ENCODE measurements at places on chromosomes 3 and 15.

DNA sequence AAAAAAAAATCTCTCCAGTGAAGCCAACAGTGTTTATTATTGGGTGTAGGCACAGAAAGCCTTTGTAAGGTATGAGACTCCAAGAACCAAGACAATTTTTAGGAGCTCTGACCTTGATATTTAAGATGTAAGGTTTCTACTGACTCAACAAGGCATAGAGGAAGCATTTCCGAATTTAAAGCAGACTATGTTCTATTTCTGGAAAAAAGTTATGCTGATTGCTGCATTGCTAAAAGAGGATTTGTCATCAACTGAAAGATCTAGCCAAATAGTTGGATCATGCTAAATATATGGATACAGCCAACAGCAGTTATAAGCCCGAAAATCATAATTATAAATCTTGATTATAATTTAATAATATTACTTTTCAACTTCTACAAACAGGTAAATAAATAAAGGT lies 53.3 kb upstream of the MELTF start:
- DNase-seq: no peak

- no peak for DNase-seq
Observed at GRCh38 chr3:124257336-124257864, 265.5 kb upstream of the ROPN1 start.

DNA sequence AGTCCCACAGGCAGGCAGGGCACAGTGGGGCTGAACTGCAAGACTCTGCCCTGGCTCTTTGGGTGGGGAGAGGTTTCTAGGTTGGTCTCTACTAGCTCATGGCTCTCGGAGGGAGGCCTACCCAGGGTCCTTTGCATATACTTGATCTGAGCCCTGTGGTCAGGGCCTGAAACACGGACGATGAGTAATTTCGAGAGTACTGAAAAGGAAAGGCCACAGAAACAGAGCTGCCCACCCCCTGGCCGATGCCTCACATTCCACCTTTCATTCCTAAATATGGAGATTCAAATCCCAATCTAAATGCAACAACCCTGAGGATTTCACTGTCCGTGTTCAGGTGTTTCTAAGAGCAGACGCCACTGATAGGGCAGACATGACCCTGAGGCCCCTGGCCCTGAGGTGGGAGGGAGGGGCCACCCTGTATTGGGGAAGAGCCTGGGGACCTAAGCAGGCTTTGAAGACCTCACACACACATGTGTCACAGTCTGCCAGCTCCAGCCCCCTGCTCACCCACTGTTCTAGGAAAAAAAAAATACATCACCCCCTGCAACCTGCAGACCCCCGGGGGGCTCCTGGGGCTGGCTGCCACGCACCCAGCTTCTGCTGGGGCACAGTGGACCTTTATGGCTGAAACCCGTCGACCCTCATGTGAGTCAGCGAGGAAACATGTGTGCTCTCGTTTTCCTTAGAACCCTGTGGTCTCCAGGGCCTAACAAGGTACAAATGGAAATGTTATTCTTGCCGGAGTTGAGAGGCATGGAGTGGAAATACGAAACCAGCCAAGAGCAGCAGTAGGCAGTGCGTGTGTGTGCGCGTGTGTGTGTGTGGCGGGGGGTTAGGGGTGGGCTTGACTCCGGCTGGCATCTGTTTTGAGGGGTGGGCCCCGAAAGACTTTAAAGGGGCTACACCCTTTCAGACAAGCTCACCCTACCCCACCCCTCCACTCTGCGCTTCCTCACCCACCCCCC lies 112.7 kb downstream of the CHSY1 start:
- DNase-seq: no peak

DNA sequence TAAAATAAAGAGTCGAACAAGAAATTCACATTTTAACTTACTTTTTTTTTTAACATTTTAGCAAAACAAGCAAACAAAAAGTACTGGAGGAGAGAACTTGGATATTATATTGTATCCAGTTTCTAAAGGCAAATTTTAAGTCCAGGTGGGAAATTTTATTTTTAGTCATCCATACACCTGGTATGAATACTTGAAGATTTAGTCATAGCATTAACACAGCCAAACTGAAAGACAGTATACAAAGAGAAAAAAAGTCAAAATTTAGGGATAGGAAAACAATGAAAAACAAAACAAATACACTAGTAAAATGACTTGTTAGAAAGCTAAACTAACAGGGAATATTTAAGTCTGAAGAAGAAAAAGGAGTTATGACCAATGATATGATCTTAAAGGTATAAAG lies 69.1 kb downstream of the PROS1 start:
- no peak for DNase-seq

- no peak for DNase-seq
Observed at GRCh38 chr3:120623727-120624093, 27.6 kb downstream of the NDUFB4 start.

GRCh38 chr3:32909999-32910398 lies 41.4 kb upstream of the CCR4 start:
- DNase-seq: no peak

GRCh38 chr3:97862582-97862981 lies 40.8 kb downstream of the CRYBG3 start:
- DNase-seq: no peak

DNA sequence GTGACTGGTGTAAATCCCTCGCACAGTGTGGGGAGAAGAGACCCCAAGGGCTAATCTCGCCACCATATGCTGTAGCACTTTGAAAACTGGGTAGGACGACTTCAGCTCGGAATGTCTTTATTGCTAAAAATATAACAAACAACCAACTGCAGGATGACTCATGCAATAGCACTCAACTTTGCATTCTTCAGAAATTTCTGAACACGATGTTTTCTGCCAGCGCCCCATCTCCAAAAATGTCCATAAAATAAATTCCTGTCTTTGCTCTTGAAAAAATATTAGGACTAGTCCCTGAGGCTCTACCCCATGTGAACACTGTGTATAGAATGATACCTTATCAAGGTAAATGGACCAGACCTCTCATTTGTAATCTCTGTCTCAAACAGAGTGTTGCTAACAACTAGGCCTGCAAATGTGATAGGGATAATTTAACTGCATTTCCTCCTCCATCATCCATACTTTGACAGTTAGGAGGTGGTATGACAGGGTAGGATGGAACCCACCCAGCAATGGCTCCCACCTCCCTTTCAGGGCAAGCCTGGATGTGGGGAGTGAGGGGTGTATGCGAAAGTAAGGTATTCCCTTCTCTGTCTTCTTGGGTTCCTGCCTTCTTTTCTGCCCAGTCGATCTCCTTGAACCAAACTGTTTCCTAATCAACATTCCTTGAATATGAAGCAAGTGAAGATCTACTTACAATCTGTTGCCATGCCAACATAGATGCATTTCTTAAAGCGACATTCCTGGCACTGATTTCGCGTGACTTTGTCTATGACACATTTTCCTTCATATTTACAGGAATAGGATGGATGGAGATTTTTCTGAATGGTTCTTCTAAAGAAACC lies 201.1 kb downstream of the NR1D2 start:
- no peak for DNase-seq

- DNase-seq: no peak
Observed at GRCh38 chr3:122364490-122364889, 18.5 kb downstream of the MIX23 start.

GRCh38 chr3:28542351-28542750 lies 193.7 kb upstream of the AZI2 start:
- DNase-seq: no peak

DNA sequence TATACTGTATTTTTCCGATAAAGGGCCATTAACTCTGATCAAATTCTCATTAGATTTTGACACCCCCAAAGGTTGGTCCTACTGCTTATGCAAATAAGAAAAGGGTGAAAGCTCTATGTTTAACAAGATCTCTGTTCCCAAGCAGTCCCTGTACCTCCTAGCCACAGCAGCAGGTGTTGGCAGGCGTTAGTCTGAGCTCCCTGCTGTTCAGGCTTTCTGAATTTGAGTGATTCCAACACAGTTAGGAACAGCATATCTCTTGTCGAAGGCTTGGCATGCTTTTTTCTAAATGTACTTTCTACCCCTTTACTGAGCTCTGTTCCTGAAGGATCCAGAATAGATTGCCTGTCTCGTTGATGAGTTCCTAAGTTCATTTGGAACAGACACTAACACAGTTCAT lies 42.3 kb downstream of the MITF start:
- DNase-seq: no peak

DNA sequence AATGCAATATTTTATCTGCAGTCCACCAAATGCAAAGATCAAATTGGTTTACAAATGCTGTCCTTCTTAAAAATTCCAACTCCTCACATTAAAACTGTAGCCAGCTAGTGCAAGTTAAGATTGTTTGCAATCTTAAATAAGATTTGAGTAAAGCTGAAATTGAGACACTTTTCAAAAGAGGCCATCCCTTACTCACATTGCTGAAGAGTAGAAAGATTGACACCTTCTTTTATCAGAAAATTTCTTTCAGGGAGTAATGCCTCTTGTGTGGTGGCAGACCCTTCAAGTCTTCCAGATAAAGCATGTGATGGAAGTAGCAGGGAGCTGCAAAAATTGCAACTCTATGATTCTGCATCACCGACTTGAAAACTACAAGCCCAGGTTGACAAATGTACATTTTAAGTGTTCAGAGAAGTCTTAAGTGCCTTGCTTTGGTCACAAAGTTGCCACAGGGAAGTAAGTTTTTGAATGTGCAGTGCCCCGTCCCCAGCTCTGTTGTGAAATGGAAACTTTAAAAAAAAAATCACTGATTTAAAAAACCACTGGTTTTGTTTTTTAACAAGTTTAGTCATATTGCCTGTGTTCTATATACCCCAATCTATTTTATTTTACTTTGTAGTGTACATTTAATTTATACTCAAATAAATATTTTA lies 12.6 kb downstream of the CD86 start:
- DNase-seq: peak; percentile 56

GRCh38 chr3:98902351-98902740 lies 851 bp upstream of the DCBLD2 start:
- no peak for DNase-seq

GRCh38 chr3:51538115-51538458 lies 432 bp upstream of the RAD54L2 start:
- DNase-seq: no peak

- DNase-seq: no peak
Observed at GRCh38 chr3:137217733-137218132, 259.9 kb downstream of the IL20RB start.

- DNase-seq: no peak
Observed at GRCh38 chr15:66734961-66735908, 33.2 kb downstream of the SMAD6 start.

GRCh38 chr3:9067352-9067975 lies 104.2 kb upstream of the RAD18 start:
- peak; percentile 57 for DNase-seq

GRCh38 chr3:16392717-16393116 lies 120.8 kb downstream of the RFTN1 start:
- no peak for DNase-seq

DNA sequence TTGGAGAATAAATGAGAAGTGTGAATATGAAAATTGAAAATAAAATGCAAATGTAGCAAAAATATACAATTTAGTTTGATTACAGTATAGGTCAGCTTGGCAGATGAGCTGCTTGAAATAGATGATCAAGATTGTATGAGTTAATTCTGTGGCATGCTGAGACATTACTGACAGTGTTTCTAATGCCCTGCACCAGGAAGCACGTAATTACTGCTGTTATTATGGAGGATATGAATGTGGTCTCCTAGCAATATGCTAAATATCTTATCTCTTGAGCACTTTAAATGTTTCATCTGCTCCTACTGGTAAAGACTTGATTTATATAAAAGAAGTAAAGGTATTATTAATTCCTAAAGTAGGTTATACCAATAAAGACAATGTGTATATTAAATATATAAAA lies 1015.5 kb downstream of the PLOD2 start:
- peak; percentile 54 for DNase-seq

DNA sequence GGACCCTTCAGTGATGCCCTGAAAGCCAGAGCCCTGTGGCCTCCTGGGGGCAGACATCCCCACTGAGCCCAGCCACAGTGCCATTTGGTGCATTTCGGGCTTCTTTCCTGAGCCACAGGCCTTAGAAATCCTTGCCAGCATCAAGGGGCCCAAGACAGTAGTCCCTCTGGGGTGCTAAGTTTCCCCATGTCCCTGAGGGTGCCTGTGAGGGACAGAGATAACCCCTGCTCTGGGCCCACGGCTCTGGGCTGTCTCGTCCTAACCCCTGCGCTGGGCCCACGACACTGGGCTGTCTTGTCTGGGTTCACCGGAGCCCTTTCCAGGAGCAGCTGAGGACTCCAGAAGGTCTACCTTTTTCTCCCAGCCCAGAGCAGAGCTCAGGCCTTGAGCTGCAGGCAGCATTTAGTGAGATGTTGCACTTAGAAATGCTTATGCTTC lies 45.1 kb upstream of the FGD5 start:
- DNase-seq: no peak

DNA sequence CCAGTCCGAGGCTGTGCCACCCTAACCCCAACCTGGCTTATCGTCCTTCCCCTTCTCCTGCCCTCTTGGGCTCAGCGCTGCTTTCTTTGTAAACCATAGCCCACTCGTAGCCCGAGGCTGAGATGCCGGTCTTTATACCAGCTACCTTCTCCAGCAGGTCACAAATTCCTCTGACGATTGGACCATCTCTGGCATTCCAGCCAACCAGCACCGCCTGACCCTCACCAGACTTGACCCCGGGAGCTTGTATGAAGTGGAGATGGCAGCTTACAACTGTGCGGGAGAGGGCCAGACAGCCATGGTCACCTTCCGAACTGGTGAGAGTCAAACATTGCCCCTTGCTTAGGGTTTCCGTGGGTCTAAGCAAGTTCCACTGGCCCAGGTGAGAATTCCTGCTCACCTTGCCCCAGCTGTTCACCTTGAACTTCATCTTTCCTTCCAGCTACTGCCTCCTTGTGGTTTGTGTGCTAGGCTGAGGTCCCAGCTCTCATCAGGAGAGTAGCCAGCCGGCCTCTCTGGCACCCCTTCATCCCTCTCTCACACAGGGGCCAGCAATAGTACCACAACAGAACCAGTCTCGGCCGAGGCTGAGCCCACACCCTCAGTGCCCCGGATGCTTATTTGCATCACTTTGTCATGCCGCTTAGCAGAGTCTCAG lies 66.7 kb downstream of the BOC start:
- DNase-seq: no peak

DNA sequence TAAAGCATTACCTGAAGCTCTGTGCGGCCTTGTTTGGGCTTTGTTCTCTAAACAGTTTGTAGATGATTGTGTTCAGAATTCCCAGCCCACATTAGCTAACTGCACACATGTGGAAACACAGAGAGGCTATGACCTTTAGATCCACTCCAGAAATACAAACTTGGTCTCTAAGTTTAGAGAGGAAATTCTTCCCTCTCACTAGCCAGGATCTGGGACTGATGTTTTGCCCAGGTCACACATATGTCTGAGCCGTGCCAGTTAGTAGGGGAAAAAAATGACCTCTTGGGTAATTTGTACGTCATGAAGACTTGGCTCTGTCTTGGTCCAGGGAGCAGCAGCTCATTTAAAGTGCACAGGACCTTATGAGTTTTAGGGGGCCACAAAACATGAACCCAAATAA lies 223.1 kb downstream of the RBMS3 start:
- DNase-seq: no peak

- no peak for DNase-seq
Observed at GRCh38 chr3:52401551-52401950, 43.4 kb downstream of the SEMA3G start.

- no peak for DNase-seq
Observed at GRCh38 chr15:47794252-47794914, 77.1 kb downstream of the SEMA6D start.

GRCh38 chr3:89606151-89606550 lies 498.7 kb downstream of the EPHA3 start:
- no peak for DNase-seq

- DNase-seq: no peak
Observed at GRCh38 chr15:44328135-44328534, 39.6 kb downstream of the GOLM2 start.

All from KBM-7 (cell line).